ENCODE measurements at places on chromosomes 2 and 18.

DNA sequence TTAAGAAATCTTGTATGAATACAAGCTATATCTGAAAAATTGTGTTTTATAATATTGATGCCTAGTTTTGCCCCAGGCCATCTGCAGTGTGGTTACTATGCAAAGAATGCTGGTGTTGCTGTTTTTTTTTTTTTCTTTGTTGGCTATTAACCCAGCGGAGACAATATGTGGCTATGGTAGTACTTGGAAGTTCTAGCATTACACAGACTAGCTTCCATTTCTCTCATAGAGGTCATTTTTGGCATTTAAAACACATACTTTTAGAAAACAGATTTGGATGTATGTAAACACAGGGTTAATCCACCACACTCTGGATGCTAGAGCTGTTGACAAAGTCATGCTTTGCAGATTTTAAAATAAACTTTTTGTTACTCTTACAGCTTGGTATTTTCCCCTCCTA is 209.8 kb downstream of the NEDD4L start:
- DNase-seq: no peak

DNA sequence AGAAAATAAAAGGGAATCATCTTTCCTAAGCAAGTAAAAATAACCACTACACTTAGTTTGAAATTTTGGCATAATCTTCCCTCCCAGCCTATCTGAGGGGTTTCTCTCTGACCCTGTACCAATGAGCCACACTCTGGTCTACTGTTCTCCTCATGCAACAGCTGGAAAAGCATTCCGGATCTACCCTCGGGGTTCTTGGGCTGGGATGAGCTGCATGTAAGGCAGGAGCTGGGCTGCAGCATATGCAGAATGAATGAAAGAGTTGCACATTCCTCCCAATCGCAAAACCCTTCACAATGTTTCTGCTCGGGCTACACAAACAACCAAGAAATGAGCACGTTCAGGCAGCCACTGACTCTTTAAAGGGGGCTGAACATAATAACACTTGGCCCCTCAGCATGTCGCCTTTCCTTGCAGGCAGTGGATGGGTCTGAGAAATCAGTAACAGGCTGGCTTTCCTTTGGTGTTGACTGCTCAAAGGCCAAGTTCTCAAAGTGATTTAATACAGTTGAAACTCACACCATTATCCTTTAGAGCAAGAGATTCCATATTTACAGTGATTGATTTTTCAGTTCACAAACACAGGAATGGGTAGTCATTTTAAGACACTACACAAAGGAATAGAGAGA is 180.4 kb upstream of the ZFP36L2 start:
- no peak for DNase-seq

GRCh38 chr18:47721876-47722275 is 208.6 kb downstream of the SMAD2 start:
- DNase-seq: no peak

- DNase-seq: no peak
These were observed 153.3 kb upstream of the KYNU start for GRCh38 chr2:142724186-142724585.

GRCh38 chr2:96150791-96151594 is 5.8 kb upstream of the DUSP2 start:
- DNase-seq: no peak

GRCh38 chr2:241015439-241015838 is 17.0 kb downstream of the SNED1 start:
- DNase-seq: no peak

GRCh38 chr2:199015072-199015471 is 442.7 kb downstream of the SATB2 start:
- no peak for DNase-seq

DNA sequence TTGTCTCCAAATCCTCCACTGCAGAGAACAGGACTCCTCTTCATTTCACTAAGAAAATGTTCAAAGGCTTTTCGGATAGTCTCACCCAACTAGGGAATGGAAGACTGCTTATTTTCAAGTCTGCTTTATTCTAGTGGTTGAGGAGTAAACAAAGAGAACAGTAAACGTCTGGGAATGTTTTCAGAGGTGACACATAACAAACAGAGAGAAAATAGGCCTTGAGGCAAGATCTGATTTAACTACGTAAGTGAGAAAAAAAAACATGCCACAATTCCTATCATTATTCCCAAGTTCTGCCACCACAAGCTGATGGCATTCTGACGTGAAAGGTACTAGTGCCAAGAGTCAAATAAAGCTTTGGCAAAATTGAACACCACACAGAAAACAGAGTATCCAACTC is 16.7 kb upstream of the WIPF1 start:
- DNase-seq: no peak

DNA sequence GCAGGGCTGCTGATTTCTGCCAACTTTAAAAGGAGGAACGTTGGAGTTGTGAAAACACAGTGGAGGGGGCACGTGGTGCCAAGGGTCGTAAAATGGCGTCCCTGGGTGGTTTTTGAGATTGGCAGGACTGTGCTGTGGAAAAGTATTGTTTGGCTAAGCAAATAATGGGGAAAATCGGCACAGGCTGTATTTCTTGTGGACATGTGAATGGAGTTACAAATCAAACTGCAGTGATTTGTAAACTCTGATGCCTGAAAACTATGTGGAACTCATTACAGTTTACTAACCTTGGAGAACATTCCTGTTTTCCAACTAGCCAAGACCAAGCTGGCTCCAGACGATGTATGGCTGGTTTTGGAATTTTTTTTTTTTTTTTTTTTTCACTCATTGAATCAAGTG is 68.7 kb downstream of the KCTD1 start:
- no peak for DNase-seq

GRCh38 chr2:18546567-18546966 is 13.9 kb downstream of the RDH14 start:
- DNase-seq: no peak

DNA sequence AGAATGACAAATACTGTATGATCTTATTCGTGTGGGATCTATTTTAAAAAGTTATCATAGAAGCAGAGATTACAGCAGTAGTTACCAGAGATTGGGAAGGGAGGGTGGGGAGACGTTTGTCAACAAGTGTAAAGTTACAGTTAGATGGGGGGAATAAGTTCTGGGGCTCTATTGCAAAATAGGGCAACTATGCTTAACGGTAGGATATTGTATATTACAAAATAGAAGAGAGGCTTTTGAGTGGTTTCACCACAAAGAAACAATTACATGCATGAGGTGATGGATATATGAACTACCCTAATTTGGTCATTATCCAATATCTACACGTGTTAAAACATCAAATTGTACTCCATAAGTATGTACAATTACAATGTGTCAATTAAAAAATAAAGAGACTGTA is 123.4 kb upstream of the NOSTRIN start:
- DNase-seq: no peak

GRCh38 chr2:113208396-113208795 is 34.6 kb downstream of the PSD4 start:
- DNase-seq: no peak

- DNase-seq: no peak
These were observed 203.8 kb downstream of the TNS1 start for GRCh38 chr2:217798743-217799562.

- DNase-seq: no peak
These were observed 283.9 kb upstream of the SIX2 start for GRCh38 chr2:45293182-45293581.

DNA sequence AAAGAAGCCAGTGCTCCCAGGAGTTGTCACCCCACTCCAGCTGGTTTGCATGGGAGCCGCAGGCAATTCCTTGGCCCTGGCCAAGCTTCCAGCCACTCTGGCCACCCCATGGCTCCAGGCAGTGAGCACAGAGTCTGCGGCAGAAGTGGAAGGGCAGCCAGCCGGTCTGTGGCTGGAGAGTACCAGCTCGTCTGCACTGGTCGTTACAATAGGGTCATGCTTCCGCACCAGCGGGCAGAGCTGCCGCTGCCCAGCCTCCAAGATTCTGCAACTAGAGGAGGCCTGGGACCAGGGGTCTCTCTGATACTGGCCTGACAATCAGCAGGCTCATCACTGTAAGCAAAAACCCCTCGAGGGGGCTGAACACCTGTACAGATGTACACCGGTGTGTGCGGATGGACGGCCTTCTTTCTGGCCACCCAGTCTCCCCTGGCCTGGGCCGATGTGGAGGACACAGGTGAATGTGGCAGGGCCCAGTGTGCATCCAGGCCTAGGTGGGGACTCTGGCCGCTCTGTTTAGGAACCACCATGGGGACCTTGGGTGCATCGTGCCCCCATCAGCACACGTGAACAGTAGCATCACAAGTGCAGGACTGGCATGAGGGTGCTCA is 51.9 kb upstream of the ODC1 start:
- DNase-seq: no peak

GRCh38 chr18:54611816-54612215 is 20.8 kb downstream of the DYNAP start:
- no peak for DNase-seq

- DNase-seq: no peak
These were observed 444.4 kb upstream of the HNRNPA3 start for GRCh38 chr2:176768185-176768584.

DNA sequence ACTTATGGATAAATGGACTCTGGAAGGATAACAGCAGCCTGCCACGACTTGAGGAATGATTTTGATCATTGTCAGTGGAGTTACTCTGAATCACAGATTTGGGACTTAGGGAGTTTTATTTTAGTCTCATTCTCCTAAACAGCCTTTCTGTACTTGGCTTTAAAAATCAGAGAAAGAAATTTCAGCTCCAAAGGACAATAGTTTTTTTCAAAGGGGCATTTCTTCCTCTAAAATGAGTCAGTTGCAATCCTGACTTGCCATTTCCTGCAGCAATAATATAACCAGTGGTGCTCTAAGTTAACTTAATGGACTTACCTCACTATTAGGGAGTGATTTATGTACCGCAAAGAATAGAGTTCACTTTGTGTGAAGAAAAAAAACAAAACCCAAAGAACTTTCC is 35.1 kb upstream of the MTX2 start:
- no peak for DNase-seq

DNA sequence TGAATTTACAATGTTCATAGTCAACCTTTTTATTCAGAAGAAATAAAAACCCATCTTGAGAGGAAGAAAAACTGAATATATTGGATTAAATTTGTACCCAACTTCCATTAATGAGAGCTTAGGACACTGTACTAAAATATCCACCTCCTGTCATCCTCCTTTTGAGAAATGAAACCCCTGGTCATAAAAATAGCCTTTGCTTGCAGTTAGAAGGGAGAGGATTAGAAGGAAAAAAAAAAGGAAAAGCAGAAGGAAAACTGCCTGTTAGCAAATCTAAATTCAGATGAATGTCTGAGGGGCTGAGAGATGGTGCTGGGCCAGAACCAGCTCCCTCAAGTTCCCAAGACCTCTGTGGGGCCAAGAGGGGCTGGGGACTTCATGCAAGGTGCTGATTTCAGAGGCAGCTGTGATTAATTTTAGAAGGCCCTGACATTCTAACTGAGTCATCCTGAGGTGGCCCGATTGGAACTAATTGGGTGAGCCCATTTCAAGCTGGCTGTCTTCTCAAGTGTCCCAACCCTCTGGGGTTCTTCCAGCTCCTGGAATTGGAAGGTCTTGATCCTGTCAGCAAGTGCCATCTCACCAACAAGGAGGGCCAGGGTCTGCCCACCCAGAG is 38.4 kb upstream of the BIN1 start:
- DNase-seq: no peak

DNA sequence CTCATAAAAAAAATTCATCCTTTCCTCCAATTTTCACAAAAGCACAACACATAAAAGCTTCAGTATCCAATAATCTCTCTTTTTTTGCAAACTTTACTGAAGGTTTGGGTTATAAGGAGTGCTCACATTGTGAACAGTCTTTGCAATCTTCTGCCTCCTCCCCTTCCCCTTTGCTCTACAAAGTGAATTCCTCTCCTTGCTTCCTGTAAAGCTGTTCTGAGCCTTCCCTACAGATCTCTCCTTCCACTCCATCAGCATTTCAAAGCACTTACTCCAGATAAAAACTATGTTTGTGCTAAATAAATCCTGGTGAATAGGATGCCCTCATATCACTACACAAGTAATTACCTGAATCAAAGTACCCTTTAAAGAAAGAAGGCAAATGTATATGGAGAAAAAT is 4.6 kb upstream of the PDK1 start:
- no peak for DNase-seq

DNA sequence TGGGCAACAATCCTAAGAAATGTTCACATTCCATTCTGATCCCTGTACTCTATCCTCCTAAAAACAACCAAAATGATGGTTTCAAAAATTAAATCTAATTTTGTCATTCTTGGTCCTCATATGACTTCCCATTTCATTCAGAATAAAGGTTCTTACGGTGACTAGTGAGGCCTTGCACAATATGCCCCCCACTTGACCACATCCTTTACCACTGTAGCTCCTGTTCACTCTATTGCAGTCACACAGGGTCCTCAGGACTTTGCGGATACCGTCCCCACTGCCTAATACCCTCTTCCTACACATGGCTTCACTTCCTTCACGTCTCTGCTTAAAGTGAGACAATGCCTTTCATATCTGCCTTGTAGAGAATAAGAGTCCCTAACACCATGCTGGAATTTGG is 1058.7 kb upstream of the KLHL29 start:
- no peak for DNase-seq

DNA sequence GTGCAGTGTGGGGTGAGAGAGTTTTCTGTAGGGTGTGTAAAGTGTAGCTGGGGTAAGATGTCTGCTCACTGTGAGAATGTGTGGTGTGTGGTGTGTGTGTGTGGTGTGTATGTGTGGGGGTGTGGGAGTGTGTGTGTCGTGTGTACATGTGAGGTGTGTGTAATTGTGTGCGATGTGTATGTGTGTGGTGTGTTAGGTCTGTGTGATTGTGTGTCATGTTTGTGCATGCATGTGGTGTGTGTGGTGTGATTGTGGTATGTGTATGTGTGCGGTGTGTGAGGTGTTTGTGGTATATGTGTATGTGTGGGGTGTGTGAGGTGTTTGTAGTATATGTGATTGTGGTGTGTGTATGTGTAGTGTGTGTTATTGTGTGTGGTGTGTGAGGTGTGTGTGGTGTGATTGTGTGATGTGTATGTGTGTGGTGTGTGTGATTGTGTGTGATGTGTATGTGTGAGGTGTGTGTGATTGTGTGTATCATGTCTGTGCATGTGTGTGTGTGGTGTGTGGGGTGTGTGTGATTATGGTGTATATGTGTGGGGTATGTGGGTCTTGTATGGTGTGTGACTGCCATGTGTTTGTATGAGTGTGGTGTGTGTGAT is 241.7 kb upstream of the HDAC4 start:
- DNase-seq: no peak

DNA sequence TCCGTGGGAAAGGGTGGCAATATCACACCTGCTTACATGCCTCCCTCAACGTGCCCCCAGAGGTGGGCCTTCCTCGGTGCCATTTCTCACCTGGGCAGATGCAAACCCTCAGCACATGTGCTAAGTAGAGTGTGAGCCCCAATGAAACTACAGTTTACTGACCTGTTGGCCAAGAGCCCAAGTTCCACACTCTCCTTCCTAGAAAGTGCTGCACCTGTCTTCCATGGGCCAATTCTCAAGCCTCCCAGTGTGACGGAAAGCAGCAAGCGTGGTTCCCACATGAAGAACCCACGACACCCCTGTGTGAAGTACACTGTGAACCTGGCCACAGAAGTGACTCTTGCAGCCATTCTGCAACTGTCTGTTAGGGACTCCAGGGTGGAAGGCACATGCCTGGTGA is 73.7 kb downstream of the UXS1 start:
- DNase-seq: no peak

- DNase-seq: no peak
These were observed 11.1 kb upstream of the IL1RN start for GRCh38 chr2:113116100-113116958.

GRCh38 chr2:20103530-20103929 is 52.1 kb upstream of the LAPTM4A start:
- no peak for DNase-seq

Data from activated gamma-delta T cell treated with Interleukin-2 at 50 U/mL for 16 hours (primary cell).